ENCODE measurements at places on chromosomes 7 and 10.

GRCh38 chr10:49649294-49649693 lies 30.2 kb upstream of the C10orf53 start:
- no peak for DNase-seq

GRCh38 chr7:127154101-127154500 lies 98.6 kb downstream of the GRM8 start:
- DNase-seq = no peak

- no peak for DNase-seq
Measured at GRCh38 chr10:22458272-22459038, 113.2 kb downstream of the SPAG6 start.

DNA sequence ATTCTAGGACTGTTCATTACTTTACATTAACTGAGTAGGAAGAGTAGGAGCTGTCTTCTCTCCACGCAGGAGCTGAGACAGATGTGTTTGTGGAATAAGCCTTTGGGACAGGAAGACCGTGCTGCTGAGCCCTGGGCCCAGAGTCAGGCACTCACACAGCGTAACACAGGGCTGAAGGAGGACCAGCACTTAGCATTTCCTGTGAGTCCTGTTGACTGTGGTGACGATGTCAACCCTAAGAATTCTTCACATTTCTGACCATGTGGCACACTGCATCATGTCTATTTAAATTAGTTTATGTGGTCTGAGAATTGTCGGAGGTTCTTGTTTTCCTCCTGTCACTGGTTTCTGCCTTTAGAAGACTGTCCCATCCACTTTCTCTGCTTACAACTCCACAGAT lies 117.2 kb downstream of the PIP4K2A start:
- DNase-seq = peak; percentile 17

DNA sequence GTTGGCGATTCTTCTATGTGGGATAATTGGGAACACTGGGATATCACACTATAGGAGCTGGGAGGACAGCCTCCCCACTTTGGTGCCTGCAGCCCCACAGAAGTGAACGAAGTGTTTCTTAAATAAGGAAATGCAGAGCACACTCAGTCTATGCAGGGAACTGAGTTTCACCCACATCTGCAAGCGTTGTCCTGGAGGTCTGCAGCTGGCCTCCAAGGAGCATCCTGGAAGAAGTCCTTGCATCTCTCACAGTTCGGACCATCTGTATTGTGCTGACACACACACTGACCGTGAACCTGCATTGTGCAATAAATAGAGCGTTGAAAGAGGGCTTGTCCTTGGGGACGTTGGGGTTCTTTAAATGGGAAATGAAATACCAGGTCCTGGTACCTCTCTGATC lies 25.8 kb downstream of the LAMB4 start:
- no peak for DNase-seq

GRCh38 chr7:4134204-4134603 lies 547.9 kb upstream of the FOXK1 start:
- DNase-seq = no peak

DNA sequence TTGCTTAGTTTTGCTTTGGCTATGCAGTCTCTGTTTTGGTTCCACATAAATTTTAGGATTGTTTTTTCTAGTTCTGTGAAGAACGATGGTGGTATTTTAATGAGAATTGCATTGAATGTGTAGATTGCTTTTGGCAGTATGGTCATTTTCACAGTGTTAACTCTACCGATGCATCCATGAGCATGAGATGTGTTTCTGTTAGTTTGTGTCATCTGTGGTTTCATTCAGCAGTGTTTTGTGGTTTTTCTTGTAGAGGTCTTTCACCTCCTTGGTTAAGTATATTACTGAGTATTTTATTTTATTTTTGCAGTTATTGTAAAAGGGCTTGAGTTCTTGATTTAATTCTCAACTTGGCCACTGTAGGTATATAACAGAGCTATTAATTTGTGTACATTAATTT lies 78.2 kb upstream of the ZNF92 start:
- no peak for DNase-seq

DNA sequence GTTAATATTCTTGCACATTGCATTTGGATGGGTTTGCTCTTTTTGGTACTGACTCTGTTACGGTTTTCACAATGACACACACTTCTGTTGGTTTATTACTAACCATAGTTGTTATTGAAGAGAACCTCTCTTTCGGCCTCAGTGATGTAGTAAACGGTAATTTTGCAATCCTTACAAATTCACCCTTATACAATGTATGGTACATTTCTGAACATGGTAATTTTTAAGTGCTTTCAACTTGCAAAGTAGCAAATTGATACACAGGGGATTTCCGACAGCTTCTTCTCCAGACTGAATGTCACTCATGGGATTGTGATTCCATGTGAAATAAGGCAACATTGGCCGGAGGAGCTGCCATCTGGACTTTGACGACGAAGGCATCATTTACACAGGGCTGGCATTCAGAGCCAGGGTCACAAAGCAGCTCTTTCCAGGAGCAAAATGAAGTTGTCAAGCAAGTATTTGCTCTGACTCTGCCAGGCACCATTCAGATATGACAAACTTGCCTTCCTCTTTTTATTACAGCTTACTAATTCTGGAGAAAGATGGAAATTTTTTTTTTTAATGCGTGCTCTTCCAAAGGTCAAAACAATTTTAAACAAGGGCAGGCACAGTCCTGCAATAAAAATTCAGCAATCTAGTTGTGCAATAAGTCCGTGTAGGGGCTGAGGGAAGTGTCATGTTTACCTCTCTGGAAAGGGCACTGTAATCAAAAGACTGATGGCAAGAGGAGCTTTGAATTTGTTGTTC lies 711.5 kb upstream of the C7orf33 start:
- no peak for DNase-seq

DNA sequence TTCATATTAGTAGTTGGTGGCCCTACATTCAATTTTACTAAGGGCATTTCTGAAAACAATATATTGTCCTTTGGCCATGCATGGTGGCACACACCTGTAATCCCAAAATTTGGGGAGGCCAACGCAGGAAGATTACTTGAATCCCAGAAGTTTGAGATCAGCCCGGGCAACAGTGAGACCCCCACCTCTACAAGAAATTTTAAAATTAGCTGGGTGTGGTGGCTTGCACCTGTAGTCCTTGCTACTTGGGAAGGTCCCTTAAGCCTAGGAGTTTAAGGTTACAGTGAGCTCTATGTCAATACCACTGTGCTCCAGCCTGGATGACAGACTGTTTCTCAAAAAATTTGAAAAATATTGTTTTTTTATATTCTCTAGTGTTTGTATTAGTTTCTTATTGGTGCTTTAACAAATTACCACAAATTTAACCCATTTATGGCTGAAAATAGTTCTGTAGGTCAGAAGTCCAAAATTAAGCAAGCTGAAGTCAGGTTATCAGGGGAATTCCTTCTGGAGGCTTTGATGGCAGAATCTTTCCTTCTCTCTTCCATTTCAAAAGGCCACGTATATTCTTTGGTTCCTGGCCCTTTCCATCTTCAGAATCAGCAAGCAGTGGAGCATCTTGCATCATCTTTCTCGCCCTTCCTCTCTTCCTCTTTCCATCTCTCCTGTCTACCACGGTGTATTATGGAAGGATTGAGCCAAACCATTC lies 12.4 kb downstream of the CBX3 start:
- no peak for DNase-seq

DNA sequence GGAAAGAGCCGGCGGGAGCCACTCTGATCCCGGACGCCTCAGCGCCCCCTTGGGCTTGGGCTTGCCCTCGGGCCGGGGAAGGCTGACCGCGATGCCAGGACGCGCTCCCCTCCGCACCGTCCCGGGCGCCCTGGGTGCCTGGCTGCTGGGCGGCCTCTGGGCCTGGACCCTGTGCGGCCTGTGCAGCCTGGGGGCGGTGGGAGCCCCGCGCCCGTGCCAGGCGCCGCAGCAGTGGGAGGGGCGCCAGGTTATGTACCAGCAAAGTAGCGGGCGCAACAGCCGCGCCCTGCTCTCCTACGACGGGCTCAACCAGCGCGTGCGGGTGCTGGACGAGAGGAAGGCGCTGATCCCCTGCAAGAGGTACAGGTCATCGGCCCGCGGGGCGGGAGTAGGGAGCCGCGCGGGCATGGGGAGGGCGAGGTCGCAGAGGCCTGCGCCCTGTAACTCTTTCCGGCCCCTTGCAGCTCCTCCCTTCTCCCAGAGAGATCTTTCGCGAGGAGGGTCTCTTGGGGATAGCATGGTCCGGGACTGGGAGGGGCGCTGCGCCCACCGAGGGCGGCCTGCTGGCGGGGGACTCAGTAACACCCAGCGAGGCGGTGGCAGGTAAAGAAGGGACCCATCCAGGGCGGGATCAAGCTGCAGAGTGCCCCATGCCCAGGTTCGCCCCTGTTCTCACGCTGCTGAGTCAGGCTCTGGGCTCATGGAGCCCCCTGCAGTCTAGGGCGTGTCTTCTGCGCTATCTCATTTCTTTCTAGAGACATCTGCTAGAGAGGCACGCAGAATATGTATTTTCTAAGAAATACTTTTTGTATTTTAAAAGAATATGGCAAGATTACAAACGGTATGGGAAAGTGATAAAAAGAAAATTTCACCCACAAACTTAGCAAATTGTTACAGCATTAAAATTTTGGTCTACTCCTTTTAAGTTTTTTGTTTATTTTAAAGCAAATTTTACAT lies 687 bp downstream of the EPDR1 start:
- DNase-seq = peak; percentile 22

DNA sequence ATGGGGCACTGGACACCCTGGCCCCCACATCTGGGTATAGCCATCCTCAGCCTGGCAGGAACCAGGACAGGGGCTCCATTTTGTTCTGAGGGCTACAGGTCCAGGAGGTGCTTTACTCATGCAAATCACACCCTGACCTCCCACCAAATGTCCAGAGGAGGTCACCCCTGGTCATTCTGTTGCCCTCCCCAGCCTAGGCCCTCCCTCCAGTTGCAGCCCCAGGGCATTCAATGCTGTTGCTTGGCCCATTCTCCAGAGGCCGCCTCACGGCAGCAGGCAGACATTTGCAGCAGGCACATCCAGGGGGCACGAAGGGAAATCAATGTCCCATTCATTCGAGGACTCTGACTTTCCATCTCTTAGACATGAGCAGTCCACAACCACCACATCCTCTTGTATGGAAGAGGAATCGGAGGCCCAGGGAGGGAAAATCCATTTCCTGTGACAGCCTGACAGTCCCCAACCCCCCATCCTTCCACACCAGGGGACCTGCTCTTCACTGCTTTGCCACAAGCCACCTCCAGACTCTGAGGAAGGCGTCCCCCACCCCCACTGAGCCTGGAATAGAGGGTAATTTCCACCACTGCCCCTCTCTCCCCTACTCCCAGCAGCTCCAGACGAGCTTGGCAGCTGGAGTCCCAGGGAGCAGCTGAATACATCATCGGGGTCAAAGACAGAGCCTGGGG lies 76.2 kb upstream of the UNC5B start:
- DNase-seq = no peak

GRCh38 chr10:112262546-112262945 lies 20.7 kb upstream of the TECTB start:
- no peak for DNase-seq

GRCh38 chr10:91907914-91908336 lies 1.4 kb downstream of the FGFBP3 start:
- peak; percentile 30 for DNase-seq

DNA sequence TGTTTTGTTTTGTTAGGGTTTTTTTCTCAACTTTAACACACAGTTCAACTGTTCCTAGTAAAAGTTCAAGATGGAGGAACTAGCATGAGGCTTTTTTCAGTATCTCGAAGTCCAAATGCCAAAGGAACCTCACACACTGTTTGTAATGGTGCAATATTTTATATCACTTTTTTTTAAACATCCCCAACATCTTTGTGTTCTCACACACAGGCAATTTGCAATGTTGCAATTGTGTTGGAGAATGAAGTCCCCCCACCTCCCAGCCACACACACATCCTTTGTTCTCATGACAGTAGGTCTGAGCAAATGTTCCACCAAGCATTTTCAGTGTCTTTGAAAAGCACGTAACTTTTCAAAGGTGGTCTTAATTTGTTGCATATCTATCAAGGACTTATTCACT lies 120.9 kb downstream of the TWIST1 start:
- DNase-seq = no peak

- no peak for DNase-seq
Measured at GRCh38 chr7:85070967-85071628, 115.8 kb downstream of the SEMA3D start.

DNA sequence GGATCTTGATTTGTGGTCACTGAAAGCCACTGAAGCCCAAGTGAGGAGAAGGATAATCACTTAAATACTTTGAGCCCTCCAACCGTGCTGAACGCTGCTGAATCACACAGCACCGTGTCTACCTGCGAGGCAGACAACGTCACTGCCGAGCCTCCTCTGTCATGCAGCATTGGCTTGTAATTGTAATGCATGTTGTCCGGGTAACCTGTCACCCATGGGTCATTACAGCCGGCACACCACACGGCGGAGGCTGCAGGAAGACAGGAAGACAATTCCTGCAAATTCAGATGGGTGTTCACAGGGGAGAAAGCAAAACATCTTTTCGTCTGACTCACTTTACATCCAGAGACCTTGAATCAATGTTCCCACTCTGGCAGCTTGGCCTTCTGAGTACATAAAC lies 546.1 kb upstream of the FOXK1 start:
- no peak for DNase-seq

- DNase-seq = no peak
Measured at GRCh38 chr7:107661865-107662379, 1.3 kb downstream of the SLC26A4 start.

- no peak for DNase-seq
Measured at GRCh38 chr10:111440501-111440900, 363.7 kb downstream of the ADRA2A start.

- DNase-seq = no peak
Measured at GRCh38 chr7:93036149-93036640, 81.6 kb downstream of the SAMD9 start.

DNA sequence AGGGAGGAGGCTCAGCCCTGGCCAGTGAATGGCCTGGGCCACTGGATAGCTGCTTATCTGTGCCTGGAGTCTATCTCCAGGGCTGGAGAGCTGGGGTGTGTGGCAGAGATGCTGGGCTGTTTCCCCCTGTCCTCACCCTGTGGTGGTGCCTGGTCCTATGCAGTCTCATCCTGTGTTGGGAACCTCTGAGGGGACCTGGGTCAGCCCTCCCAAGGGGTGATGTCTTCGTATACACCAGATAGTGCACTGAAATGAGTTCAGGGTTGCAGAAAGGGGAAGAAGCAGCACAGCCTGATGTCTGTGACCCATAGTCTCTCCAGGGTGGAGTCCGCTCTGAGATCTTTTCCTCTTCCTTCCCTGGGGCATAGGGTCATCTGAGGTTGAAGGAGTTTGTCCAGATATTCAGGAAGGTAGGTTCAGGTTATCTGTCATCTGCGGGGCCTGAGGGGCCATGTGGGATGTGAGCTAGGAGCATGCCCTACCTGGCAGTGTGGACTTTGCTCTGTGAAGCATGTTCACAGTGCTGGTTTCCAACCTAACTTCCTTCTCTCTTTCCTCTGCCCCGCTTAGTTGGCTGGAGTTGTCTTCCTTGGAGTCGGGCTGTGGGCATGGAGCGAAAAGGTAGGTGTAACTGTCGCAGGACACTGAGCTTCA lies 33.4 kb upstream of the SH2D4B start:
- DNase-seq = no peak

DNA sequence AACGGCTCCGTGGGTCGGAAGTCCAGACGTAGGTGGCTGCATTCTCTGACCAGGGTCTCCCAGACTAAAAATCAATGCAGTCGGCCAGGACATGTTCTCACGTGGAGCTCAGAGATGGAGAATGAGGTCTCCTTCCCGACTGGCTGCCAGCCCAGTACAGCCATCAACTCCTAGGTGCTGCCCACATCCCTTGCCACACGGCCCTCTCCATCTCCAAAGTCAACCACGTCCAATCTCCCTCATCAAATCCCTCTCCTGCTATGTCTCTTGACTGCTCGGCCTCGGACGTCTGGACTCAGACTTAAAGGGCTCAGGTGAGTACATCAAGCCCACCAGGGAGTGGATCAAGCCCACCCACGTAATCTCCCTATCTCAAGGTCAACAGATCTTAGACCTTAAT lies 6.9 kb downstream of the MAD1L1 start:
- DNase-seq = no peak

Measured in AG08396 (cell line).